Stimulated activated CD8-positive, alpha-beta memory T cell treated with anti-CD3 and anti-CD28 coated beads, Interleukin-4, amount 100 ng/mL, for 4 hours (primary cell): ENCODE measurements at places on chromosomes 16 and 17.
A peak's percentile ranks its signal among the peaks of the same experiment; 100 is the strongest.

- DNase-seq: no peak
Measured at GRCh38 chr17:81869221-81870130, 1.7 kb downstream of the ARHGDIA start.

- no peak for DNase-seq
Measured at GRCh38 chr16:71706046-71706445, 18.5 kb downstream of the PHLPP2 start.

GRCh38 chr17:49114703-49115102 is 17.9 kb upstream of the B4GALNT2 start:
- DNase-seq: no peak

- DNase-seq: no peak
Measured at GRCh38 chr16:72878301-72879269, 169.3 kb downstream of the ZFHX3 start.

GRCh38 chr16:3980253-3981111 is 100.0 kb upstream of the CREBBP start:
- DNase-seq: no peak

DNA sequence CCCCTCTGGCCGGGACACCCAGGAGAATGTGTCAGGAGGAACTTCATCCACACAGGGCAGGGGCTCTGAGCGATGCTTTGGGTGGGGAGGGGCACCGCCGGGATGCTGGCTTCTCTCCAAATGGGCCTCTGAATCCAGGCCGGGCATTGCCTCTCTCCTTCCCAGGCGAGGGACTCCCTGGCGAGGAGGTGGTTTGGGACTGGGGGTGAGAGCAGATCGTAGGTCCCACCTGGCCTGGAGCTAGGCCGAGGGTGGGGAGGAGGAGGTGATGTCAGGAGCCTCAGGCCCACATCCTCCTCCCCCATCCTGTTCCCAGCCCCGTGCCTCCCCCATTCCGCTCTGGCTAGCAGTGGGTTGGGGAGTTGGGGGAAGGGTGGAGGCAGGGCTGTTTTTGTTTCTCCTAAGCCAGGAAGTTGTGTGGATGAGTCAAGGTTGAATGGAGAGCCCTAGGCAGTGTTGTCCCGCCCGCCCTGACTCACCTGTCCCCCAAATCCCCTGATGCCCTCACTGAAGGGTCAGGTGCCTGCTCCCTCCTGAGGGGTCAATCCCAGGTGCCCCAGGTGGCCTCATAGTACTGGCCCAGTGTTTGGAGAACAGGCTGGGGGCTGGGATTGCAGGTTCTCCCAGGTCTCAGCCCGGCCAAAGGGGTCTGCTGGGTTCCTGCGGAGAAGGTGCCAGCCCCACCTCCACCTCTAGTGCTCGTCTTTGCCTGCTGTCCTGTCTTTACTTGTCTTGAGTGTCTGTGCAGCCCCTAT is 2.8 kb downstream of the GRB7 start:
- DNase-seq: no peak

DNA sequence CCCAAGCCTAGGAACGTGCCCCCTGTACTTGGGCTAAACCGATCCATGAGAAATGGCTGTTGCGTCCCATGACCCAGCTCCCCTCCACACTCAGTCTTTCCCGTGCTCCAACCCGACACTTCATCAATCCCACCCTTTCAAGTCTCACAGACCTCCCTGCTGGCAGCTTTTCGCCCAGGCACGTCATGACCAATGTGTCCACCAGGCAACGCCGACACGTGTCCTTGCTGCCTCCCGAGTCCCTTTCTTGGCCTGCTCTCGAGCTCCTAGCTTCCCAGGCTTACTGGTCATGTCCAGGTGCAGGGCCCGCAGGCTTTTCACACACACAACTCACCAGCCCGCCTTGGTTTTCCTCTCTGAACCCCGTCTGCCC is 12.2 kb downstream of the MNT start:
- no peak for DNase-seq

DNA sequence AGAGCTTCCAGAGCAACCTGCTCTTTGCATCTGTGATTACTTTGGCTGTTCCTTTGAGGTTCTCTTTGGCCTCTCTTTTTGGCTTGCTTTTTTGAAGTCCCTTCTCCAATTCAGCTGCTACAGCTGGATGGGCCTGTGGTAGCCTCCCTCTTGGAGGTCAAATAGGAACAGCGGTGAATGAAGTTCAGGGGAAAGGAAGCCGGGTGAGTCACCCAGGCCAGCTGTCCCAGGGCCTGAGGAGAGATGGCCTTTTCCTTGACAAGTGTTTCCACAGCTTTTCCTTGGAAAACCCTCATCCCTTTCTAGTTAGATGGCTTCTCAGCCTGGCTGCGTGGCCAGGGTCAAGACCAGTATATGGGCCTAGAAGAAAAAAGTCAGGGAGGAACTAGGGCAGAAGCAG is 103.1 kb downstream of the STX8 start:
- no peak for DNase-seq

GRCh38 chr17:44350733-44351226 is 5.7 kb downstream of the GRN start:
- peak; percentile 55 for DNase-seq

- no peak for DNase-seq
Measured at GRCh38 chr16:66359811-66360608, 6.5 kb upstream of the CDH5 start.

DNA sequence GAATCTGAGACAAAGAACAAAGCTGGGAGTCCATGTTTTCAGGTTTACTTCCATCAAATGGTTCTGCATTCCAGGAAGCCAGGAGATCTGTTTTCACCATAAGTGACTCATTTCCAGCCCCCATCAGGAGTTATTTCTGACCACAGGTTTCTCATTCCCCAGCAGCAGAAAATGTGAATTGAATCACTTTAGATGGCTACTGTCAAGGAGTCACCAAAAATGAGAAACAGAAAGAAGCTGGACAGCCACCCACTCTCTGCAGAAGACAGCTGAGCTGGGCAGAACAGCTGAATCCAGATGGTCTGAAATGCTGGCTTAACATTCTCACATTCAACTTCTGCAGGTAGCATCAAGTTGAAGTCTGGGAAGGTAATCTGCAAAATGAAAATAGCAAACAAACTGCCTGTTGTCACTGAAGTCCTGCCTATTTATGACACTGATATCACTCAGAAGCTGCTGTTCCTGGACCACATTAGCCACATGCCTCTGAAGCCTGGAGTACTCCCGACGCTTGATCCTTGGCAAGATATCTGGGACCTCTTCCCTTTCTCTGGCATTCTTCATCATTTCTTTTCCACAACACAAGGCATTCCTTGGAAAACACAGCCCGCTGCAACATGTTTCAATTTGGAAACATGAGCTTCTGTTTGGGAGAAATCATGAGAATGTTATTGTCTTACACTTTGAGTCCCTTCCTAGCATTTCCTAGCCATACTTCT is 15.3 kb downstream of the CCL11 start:
- DNase-seq: no peak

DNA sequence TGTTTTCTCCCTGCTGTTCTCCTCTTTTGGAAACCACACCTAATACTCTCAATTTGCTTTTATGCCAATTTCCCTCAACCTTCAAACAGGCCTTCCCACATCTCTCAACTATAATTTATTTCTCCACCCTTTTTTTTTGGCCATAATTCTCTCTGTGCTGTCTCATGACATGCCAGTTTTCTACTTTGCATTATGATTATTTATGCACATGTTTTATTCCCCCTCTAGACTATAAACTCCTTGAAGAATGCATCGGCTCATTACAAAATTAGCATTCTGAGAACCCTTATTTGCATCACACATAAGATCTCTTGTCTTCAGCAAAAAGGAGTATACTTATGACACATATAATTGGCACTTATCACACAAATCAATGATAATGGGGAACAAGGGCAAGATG is 10.9 kb upstream of the LYRM9 start:
- DNase-seq: no peak

GRCh38 chr16:54780266-54780665 is 150.4 kb upstream of the IRX5 start:
- no peak for DNase-seq

DNA sequence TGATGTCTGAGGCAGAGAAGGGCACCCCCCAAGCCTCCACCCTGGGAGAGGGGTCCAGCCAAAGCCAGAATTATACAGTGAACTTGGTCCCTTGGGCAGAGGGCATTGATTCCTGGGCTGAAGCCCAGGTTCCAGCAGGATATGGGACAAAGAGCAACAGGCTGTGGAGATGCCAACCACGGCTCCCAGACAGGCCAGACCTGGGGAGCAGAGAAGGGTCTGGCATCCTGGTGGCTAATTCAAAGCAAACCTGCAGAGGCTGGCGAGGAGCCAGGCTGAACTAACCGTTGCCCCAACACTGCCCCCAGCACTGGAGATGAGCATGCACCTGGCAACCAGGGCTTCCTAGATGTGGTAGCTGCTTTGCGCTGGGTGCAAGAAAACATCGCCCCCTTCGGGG is 3.0 kb downstream of the CES3 start:
- no peak for DNase-seq

- no peak for DNase-seq
Measured at GRCh38 chr17:51354936-51355335, 94.6 kb downstream of the UTP18 start.

DNA sequence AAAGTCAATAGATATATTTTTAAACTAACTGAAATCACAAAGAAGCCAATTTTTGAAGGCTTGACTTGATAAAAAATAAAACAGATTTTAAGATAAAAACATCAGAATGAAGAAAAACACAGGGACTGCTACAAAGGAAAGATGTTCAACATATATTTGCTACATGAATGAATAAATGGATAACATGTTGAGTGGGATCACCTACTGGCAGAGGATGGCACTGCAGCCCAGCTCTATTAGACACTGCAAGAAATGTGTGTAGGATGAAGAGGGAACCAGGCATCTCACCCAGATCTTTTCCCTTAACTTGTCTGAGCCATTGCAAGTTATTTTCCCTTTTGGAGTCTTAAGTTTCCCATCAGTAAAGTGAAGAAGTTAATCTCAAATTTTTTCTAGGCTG is 4.2 kb downstream of the AIPL1 start:
- no peak for DNase-seq

GRCh38 chr17:21286909-21287702 is 2.6 kb downstream of the MAP2K3 start:
- no peak for DNase-seq

- peak; percentile 61 for DNase-seq
Measured at GRCh38 chr17:74369221-74369620, 1.9 kb downstream of the GPR142 start.

GRCh38 chr17:18250259-18250658 is 8.3 kb downstream of the FLII start:
- no peak for DNase-seq

GRCh38 chr17:48543854-48544348 is 1.0 kb downstream of the HOXB2 start:
- no peak for DNase-seq

DNA sequence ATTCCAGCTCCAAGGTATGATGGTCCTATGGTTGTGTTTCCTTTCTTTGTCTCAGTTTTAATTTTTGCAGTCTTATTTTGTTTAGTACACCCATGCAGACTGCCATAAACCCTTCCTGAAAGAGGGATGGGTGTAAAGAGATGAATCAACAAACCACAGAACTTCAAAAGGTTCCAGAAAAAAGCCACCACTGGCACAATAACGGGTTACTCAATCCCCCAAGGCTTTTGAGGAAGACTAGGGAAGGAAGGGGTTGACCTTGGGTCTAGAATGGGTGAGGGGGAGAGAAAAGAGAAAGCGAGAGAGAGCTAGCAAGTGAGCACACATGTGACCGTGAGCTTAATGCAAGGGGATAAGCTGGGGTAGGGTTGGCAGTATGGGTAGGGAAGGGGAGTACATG is 168.1 kb downstream of the XYLT1 start:
- DNase-seq: no peak

DNA sequence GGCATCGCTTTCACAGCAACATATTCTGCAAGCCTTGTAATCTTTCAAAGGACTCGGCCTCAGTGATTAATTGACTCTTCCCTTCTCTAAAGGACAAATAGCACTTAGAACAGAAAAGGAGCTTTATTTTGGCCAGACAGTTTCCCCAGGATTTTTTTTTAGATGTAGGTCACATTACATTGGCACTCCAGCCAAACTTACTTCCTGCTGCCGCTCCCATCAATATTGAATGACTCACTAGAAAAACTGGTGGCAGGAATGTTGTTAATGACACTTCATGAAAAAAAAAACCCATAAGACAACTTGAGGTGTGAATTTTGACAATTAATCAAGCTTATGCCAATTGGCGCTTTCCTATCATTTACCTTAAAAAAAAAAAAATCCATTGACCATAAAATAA is 432.6 kb downstream of the TOX3 start:
- DNase-seq: no peak

- no peak for DNase-seq
Measured at GRCh38 chr16:24689128-24689527, 40.3 kb upstream of the TNRC6A start.

DNA sequence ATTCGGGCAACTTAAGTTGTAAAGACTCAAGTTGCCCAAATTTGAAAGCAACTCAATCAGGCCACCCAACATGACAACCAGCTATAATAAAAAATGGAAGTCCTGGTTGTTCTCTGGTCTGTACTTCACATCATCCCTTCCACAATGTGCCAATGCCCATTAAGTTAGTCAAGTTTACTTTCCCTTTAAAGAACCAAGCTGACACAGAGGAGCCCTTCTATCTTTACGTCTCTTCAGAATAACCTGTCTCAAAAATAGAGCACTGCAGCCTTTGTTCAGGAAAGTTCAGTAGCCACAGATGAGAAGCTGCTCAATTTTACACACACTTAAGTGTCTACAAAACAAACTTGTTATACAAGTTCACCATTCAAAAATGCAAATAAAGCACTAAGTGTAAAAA is 75.1 kb upstream of the C17orf78 start:
- DNase-seq: no peak

GRCh38 chr17:17494870-17495535 is 1.2 kb downstream of the RASD1 start:
- DNase-seq: no peak

- DNase-seq: no peak
Measured at GRCh38 chr17:73777131-73777449, 132.8 kb upstream of the SDK2 start.

GRCh38 chr16:48326915-48327314 is 58.3 kb downstream of the SIAH1 start:
- no peak for DNase-seq
